ENCODE measurements at places on chromosomes 5 and 9. TPM values are rescaled to one million over a fixed set of nuclear protein-coding genes. Genes with fewer than 3 reads are reported as not detected.

The TSTD2 gene
- total RNA-seq, result 8.4 TPM

The IFNA14 gene
- total RNA-seq, result not detected

The ERGIC1 gene
- 202 TPM for total RNA-seq

The FOXD4L6 gene
- 0.37 TPM for total RNA-seq

The TEX48 gene
- total RNA-seq, result not detected

The ALDOB gene
- not detected for total RNA-seq

The FRMD3 gene
- total RNA-seq, result 0.73 TPM

The GMCL2 gene
- not detected for total RNA-seq

The LHX2 gene
- not detected for total RNA-seq

The SEPTIN8 gene
- 23.9 TPM for total RNA-seq

The SLC12A2 gene
- total RNA-seq, result 32.1 TPM

The KLF4 gene
- 36.0 TPM for total RNA-seq

The CKMT2 gene
- total RNA-seq, result 0.78 TPM

The P4HA2 gene
- total RNA-seq, result 69.0 TPM

The PCDHA7 gene
- 0.37 TPM for total RNA-seq

The TRIM7 gene
- 13.5 TPM for total RNA-seq

The SCAMP1 gene
- 40.4 TPM for total RNA-seq

Measured in subcutaneous preadipocyte (primary cell).